Adrenal gland (tissue), 19 donors: ENCODE measurements at places on chromosomes 12 and 14.
A peak's percentile ranks its signal among the peaks of the same experiment; 100 is the strongest.

GRCh38 chr12:7292300-7292699, 11.6 kb upstream of the ACSM4 start:
- DNase-seq, result no peak

- DNase-seq, result no peak
Measured at GRCh38 chr12:85281636-85282312, 1.8 kb downstream of the ALX1 start.

- no peak for DNase-seq
Measured at GRCh38 chr12:16344269-16344668, 3.2 kb upstream of the MGST1 start.

DNA sequence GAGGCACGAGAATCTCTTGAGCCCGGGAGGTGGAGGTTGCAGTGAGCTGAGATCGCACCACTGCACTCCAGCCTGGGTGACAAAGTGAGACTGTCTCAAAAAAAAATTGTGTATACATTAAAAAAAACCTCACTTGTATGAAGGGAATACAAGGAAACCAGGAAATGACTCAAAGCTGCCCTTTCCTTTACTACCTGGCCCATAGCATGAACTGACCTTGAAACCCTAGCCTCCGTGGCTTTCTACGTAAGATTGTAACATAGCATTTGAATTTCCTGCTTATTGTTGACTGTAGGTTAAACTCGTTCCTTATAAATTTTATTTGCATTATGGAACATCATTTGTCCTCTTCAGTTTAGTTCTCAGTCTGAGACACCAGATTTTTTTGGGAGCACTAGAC, 9.1 kb upstream of the DDX47 start:
- no peak for DNase-seq

DNA sequence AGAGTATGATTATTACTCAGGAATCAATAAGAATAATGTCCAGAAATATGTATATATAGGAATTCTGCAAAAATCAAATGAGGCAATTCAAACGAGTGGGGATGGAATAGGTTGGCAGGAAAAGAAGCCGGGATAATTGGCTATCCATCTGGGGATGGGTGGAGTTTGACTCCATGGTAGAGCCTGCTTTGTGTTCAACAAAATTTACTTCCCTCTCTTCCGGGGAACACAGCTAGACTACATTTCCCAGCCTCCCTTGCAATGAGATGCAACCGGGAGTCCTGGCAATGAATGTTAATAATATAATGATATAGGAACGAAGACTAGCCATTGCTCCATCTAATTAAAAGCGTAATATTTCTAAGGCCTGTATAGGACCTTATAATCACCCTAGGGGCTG, 146.6 kb downstream of the EFCAB11 start:
- DNase-seq, result no peak

DNA sequence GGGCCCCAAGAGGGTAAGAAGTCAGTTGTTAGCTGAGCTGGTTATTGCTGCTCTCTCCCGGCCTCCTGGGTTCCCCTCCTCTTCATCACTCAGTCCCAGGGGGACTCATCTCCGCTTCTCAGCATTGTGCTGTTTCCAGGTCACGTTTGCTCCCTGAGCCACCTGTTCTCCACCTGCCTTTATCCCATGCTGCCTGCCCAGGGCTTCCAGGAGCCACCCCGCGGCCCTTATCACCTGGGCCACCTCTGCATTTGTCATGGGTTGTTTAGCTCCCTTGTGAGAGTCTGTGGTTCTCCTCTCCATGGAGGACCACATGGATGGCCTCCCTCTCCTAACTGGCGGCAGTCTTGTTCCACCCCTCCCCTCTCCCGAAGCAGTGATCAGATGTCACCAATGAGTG, 36.0 kb downstream of the SYNDIG1L start:
- no peak for DNase-seq

- DNase-seq, result no peak
Measured at GRCh38 chr12:19223018-19223417, 93.5 kb downstream of the PLEKHA5 start.

- DNase-seq, result no peak
Measured at GRCh38 chr12:58369576-58369975, 428.2 kb downstream of the ATP23 start.

DNA sequence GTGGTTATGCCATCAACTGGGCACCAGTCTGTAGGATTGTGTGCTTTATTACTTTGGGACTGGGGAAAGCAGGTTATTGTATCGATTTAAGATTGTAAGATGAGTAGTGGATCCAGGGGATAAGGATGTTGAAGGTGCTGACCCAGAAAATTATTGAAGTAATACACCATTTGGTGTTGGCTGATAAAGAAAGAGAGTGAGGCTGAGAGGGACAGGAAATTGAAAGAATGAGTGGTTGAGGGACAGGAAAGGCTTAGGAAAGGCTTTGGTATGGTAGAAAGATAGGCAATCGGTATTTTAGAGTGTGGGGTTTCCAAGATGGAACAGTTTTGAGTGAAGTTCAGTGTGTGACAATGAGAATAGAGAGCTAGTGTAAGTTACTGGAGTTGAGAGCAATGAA, 12.3 kb downstream of the PPHLN1 start:
- DNase-seq, result no peak

- DNase-seq, result peak; percentile 37
Measured at GRCh38 chr12:98238515-98239130, 276.8 kb upstream of the TMPO start.

GRCh38 chr14:35368139-35368460, 36.4 kb downstream of the NFKBIA start:
- DNase-seq, result no peak

DNA sequence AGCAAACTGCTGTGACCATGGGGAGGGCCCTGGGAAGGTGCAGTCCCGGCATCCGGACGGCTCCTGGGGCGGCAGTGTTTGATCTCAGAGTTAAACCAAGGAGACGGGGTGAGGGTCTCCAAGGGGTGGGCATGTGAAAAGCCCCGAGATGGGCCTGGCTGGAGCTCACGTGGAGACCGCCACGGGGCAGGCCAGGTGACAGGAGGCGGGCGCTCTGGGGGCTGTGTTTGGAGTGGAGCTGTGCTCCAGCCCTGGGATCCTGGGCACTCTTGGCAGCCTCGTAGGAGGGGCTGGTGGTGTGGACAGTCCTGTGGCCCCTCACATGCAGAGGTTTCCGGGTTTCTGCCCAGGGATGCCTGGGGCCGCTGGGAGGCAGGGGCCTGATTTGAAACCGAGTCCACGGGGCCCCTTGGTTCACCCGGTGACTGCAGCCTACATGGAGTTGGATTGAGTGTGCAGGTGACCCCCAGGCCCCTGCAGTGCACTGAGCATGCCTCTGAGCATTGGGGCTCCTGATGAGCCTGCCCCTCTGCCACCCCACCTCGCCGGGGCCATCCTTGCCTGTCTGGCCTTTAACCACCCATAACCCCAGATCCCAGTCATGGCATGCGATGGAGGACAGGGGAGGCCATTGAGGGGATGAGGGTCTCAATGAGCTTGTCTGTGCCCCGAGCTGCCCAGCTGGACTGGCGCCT, 8.4 kb downstream of the KIF26A start:
- no peak for DNase-seq

DNA sequence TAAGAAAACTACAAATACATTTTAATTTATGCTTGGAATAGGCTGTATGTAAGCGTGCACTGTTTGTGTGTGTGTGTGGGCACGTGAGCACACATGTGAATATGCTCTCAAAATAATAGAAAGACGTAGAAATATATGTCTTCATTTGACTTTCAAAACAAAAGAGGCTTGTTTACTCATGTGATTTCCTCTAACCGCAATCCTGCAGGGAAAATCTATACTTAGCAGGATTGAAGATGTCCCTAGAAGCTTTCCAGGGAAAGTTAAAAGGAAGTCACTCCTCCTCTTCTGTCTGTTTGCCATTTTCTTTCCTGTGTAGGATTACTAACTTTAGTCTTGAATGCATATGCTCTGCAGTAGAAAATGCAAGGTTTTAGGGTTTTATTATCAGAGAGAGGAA, 404.7 kb downstream of the MDGA2 start:
- no peak for DNase-seq

DNA sequence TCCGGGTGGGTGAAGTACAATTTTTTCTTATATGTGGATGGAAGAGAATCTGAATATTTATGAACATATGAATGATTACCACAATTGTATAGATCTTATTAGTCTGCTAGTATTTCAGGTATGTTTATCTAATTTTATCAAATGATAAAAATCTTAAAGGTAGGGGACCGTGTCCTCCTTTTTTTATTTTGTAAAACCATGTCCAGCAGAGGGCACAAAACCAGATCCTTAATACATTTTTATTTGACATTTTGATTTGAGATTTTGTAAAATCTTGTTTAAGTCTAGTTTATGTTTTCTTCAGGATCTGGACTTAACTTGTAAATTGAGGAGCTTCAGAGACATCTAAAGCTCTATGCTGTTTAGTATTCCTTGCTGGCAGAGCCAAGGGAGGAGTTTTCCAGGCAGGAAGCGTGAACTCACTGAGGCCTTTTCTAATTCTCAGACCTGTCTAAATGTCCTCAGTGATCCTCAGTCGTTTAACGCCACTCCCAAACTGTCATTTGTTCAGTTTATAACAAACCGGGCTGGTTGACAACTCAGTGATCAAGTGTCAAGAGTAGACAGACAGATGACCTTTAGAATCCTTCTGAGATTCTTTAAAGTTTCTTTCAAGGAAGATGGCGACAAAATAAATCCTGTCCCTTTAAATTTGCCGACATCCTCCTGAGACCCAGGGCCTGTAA, 263.9 kb downstream of the KTN1 start:
- DNase-seq, result no peak

GRCh38 chr12:48977290-48978281, 536 bp upstream of the WNT1 start:
- DNase-seq, result no peak

DNA sequence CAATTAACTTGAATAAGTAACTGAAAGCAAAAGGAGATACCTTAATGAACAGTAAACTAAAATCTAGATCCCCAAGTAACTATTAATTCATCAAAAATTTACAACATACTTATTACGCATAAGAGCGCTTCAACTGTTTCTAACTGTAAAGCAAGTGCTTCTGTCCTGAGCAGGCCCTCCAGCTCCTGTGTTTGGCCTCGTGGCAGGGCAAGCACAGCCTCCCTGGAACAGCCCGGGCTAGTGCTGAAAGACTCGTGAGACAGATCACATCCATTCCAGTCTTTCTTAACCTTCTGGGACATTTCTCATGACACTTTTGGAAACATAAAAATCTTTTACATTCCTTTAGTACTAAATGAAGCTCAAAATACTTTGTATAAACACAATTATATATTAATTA, 178.8 kb upstream of the ABCD2 start:
- no peak for DNase-seq

- no peak for DNase-seq
Measured at GRCh38 chr14:79730953-79731352, 480.4 kb downstream of the DIO2 start.

DNA sequence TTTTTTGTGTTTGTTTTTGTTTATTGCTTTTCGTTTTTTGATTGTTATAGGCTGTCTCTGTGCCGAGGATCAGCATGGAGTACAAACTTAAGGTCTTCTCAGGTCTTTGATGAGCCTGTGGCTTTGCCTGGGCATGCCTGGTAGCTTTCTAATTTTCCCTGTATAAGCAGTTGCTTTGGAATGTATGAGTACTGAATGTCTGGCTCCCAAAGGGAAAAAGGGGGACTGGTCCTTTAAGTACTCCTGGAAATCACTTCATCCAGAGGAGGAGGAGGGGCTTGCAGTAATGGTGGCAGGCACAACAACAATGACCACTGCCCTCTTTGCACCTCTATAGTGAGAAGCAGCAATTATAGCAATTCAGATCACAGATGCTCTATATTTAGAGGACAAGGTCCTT, 67.6 kb upstream of the TTC7B start:
- no peak for DNase-seq

- DNase-seq, result peak; percentile 68
Measured at GRCh38 chr14:102917469-102918211, 4.8 kb upstream of the AMN start.

GRCh38 chr12:18823461-18823860, 85.5 kb downstream of the CAPZA3 start:
- no peak for DNase-seq

GRCh38 chr12:113245695-113246477, 24.6 kb downstream of the TPCN1 start:
- DNase-seq, result peak; percentile 85

- DNase-seq, result peak; percentile 54
Measured at GRCh38 chr12:122888232-122888752, 7.6 kb downstream of the VPS37B start.
